ENCODE measurements at places on chromosomes 7 and 10.

GRCh38 chr10:100907175-100907574 is 5.6 kb upstream of the SLF2 start:
- DNase-seq: no peak

- no peak for DNase-seq
Observed at GRCh38 chr7:41431671-41432070, 271.2 kb downstream of the INHBA start.

- no peak for DNase-seq
Observed at GRCh38 chr10:131094527-131095312, 216.8 kb downstream of the TCERG1L start.

- no peak for DNase-seq
Observed at GRCh38 chr7:154441811-154442210, 389.6 kb downstream of the DPP6 start.

DNA sequence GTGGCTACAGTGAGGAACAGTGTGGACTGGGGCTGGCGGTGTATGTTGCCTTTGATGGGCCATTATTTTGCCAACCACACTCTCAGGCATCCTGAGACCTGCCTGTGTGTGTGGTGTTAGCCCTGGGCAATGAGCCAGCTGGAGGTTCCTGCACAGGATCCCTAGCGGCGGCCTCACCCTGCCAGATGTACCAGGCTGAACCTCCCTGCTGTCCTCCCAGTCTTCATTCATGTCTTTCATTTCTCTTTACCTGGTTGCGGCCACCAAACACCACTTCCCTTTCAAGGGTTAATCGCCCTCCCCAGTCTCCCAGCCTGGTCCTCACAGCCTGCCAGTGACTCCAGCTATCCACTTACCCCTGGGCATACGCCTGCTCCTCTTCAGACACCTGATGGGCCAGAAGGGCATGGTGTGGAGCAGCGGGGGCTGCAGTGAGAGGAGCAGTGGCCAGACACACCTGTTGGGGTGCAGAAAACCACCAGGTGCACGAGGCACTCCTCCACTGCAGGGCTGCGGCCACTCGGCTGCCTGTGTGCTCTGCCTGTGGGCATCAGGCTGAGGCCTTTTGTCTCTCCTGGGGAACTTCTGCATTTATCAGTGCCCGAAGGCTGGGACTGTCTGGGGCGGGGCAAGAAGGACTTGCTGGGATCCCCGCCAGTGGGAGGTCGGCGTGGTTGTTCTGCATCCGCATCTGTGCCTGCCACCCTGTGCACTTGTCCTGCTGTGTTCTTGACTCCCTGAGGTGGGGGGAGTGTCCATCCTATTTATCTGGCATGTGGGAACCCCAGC is 111.6 kb downstream of the ARHGAP22 start:
- DNase-seq: no peak

All from stimulated activated CD4-positive, alpha-beta T cell treated with anti-CD3 and anti-CD28 coated beads, Interleukin-1b, Interleukin-23, amount 100 ng/mL, for 4 hours (primary cell).